ENCODE measurements at places on chromosomes 3 and 15.

GRCh38 chr3:106731230-106731629 is 646.0 kb upstream of the CCDC54 start:
- DNase-seq = no peak

GRCh38 chr3:123448536-123449101 is at the start of gene ADCY5:
Gene ADCY5, minus strand, starts transcription at chr3:123449090. Its CDS starts 545 bp downstream, at chr3:123448545.
- DNase-seq = peak; percentile 22

- no peak for DNase-seq
These were observed 650.8 kb downstream of the MCTP2 start for GRCh38 chr15:94882071-94882712.

DNA sequence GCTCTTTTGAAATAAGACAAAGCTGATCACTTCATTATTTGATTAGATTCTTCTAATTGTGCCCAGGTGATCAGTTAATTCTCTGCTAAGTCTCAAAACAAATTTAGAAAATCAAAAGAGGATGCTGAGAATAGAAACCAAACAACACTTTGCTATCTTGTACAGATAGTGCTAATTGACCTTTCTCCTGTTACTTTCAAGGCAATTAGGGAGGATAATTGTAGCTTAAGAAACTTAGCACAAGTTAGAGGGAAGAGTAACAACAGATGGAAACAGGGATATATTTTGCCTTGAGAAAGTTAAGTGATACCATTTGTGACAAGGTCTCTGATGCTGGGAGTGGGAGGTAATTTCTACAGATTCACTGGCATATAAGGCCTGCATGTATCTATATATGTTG is 344.8 kb upstream of the GRM7 start:
- DNase-seq = no peak

- DNase-seq = no peak
These were observed 247.0 kb downstream of the STXBP5L start for GRCh38 chr3:121155028-121155427.

DNA sequence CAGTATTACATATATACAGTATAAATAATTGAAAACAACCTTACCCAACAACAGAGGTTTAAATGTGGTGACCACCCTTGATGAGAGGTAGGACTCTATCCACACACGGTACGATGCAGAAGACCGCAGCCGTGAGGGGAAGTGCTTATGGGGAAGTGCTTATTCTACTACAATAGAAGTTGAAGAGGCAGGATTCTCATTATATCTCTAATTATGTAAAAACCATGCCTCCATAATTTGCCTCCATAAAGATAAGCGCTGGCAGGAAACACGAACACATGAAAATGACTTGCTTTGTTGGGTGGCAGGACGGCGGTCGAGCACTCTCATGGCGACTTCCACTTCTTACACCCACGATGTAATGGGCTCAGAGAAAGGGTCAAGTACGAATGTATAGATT is 7.2 kb upstream of the MUC13 start:
- no peak for DNase-seq

DNA sequence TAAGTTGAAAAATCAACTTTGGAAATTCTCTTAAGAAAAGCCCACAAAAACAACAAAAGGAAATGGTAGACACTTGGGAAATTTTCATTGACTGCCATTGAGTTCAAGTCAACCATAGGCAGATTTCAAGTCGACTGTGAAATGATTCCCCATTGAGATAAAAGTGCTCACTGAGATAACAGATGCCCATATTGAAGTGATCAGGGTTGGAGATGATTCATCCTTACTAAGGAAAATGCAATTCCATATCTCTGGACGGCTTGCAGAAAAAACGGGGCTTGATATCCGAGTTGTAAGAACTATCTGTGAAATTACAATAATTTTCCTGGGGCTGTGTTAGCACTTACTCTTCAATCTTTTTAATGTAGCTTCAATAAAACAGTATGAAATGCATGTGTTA is 373.1 kb upstream of the THRB start:
- no peak for DNase-seq

- DNase-seq = no peak
These were observed 92.1 kb upstream of the PLAAT1 start for GRCh38 chr3:193148688-193149473.

DNA sequence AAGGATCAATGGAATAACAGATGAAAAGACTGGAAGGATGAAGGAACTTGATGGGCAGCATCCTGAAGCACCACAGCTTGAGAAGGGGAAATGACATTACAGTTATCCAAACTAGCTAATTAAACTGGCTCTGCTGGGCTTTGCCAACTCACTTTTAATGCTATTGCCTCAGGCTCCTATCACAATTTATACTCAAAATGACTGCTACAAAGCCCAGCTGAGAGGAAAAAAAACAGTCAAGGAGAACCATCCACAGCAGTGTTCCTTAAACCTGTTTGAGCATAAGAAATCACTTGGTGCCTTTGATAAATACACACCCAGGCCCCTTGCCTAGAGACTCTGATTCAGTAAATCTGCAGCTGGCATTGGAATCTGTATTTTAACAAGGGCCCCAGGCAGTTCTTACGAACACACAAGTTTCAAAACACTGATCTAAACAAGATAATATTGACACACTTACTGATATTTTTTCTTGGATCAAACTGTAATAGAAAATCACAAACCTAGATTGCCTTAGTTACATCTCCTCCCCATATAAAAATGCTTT is 85.8 kb downstream of the MB21D2 start:
- no peak for DNase-seq

GRCh38 chr3:136197159-136197793 is 1.1 kb upstream of the MSL2 start:
- no peak for DNase-seq

GRCh38 chr15:45287390-45287956 is 35.4 kb downstream of the SLC28A2 start:
- no peak for DNase-seq

- no peak for DNase-seq
These were observed 285.5 kb upstream of the ICE2 start for GRCh38 chr15:60764408-60764963.

GRCh38 chr3:197580253-197580691 is 24.5 kb upstream of the BDH1 start:
- DNase-seq = no peak

DNA sequence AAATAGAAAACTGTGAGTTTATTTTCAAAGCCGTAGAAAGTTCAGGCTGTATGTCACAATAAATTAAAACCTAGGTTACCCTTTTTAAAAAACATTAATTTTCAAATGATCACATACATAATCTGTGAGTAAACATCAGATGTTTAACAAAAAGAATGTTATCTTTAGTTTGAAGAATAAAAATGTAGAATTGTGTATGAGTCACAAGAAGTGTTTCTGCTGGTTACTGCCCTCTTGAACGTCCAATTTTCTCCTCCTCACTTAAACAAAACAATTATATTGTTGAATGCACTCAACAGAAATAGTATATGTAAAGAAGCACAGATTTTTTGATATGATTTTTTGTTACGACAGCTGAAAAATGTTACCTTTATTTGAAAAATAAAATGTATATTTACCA is 855.1 kb downstream of the ROBO1 start:
- no peak for DNase-seq

GRCh38 chr3:100993309-100993708 is at the start of gene ABI3BP:
Gene ABI3BP, minus strand, starts transcription at chr3:100993421. Its CDS starts 37 bp downstream, at chr3:100993384.
- DNase-seq = no peak

- no peak for DNase-seq
These were observed 421.3 kb downstream of the FOXP1 start for GRCh38 chr3:71162221-71162620.

GRCh38 chr3:128368626-128369025 is 98.1 kb downstream of the DNAJB8 start:
- DNase-seq = no peak

DNA sequence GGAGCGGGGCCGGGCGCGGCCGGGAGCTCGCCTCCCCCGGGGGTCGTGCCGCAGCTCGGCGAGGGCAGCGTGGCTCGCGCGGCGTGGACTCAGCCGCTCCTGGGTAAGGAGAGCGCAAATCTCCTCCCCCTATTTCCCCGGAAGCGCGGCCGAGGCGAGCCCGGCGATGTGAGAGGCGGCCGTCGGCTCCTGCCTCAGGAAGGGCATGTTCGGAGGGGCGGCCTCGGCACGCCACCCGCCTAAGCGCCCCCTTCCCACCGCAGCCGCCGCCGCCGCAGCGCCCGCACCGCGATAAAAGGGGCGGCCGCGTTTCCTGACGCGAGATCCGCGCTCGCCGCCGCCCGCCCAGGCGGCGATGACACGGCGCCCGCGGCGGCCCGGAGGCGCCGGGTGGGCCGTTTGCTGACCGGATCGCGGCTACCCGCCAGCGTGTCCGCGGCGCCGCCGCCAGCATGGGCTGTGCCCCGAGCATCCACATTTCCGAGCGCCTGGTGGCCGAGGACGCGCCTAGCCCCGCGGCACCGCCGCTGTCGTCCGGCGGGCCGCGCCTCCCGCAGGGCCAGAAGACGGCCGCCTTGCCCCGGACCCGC is at the start of gene PDE8A:
Gene PDE8A (plus strand): TSS at position 146 of the 590 bp plus-strand sequence. CDS start 307 bp downstream, at position 453.
- DNase-seq = no peak

DNA sequence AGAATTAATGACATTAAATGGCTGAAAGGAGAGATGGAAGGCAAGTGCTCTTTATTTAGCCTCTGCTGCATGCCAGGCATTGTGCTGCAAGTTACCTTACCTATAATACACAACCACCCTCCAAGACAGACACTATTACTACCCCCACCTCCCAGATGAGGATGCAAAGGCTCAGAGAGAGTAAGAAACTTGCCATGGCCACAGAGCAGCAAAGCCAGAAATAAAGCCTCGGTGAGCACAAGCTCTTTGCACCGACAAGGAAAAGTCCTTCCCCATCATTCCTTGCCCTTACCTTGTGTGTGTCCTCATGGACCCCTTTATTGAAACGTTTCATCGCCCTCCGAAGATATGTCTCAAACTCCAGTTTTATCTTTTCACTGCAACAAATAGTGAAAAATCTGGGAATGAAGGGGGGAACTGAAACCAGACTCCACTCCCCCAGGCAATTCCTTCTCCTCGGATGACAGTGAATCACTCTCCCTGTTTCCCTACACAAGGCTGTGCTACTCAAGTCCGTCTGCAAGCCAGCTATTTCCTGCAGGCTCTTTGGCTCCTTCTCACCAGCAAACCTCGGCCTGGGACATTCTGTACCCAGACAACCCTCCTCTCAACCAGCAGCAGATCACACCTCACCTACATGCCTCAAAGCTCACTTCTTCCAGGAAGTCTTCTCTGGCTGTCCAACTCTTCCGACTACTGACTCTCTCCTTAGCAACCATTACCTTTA is 11.4 kb downstream of the XPC start:
- no peak for DNase-seq

DNA sequence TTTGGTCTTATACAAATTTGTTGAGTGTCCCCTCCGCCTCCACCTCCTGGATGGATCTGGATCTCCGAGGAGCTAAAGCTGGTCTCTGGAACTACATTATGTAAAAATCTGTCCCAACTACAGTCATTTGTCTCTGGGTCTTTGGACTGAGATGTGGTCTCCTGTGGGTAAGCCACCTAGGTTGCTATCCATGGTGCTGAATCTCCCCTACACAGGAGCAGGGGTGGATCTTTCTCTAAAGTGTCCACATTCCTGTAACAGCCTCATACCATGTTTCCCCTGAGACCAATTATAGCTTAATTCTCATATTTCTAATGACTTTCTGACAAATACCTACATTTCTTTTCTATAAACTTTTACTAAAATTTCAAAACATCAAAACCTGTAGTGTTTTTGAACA is 625.8 kb downstream of the TAFA4 start:
- no peak for DNase-seq

DNA sequence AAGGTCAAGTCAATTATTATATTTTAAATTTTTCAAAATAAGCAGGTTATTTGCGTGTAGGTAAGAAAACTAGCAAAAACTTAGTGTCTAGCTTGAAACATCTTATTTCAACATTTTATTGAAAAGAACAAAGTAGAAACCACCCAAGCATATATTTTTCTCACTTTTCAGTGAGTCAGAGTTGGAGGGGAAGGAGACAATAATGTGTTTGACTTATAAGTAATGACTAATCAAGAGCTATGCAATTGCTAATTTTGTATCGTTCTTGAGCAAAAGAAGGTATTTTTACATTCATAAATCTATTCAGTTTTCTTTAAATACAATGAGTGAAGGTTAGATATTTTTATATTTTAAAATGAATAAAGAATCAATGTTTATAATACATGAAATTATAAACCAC is 54.4 kb upstream of the P2RY1 start:
- DNase-seq = no peak

- DNase-seq = no peak
These were observed 200.7 kb downstream of the SOX2 start for GRCh38 chr3:181912384-181912783.

- no peak for DNase-seq
These were observed 23.5 kb downstream of the OCA2 start for GRCh38 chr15:28075573-28075972.

DNA sequence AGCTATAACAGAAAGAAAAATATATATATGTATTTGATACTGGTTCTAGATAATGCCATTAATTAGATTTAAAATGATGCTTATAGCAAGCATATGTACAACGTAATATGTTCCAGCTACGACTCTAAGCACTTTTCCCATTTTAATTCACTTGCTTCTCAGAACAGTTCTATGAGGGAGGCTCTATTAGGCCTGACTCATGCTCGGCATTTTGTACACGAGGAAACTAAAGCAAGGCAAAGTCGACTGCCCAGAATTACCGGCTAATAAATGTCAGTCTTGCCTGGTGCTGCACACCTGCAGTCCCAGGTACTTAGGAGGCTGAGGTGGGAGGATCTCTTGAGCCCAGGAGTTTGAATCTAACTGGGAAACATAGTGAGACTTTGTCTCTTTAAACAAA is 106.0 kb downstream of the PTPRG start:
- DNase-seq = no peak

DNA sequence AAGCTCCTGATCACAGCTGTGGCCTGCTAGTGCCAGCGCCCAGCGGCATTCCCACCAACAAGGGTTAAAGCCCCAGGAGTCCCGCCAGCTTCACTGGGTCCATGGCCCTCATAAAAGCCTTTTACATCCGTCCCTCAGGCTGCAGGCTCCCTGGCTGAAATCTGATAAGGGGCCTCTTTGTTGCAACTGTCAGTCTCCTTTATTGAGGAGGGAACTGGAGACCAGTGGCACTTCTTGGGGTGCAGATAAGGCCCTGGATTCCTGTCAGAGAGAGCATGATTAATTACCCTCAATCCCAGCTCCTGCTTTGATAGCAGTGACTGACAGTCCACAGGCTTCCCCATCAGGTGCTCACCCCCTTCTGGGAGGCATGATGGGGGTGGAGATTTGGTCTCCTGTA is 30.9 kb upstream of the CLK3 start:
- DNase-seq = no peak

DNA sequence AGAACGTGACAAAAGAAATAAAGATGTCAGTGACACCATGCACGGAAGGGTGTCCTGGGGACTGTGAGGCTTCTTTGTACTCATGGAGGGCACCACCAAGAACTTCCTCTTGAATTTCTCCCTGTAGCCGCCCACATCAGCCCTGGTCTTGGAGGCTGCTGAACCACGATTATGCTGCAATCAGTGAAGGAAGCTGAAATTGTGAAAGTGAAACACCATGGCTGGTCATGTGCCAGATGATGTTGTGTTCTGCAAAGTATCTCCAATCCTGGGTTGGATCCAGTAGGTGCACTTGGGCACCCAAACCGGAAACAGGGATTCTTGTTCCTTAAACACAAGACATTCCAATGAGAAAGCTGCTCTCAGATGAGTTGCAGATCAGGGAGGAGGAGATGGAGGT is 104.4 kb upstream of the GOLGA6L6 start:
- DNase-seq = no peak
